ENCODE measurements at places on chromosomes 12 and 14.
A peak's percentile ranks its signal among the peaks of the same experiment; 100 is the strongest.

DNA sequence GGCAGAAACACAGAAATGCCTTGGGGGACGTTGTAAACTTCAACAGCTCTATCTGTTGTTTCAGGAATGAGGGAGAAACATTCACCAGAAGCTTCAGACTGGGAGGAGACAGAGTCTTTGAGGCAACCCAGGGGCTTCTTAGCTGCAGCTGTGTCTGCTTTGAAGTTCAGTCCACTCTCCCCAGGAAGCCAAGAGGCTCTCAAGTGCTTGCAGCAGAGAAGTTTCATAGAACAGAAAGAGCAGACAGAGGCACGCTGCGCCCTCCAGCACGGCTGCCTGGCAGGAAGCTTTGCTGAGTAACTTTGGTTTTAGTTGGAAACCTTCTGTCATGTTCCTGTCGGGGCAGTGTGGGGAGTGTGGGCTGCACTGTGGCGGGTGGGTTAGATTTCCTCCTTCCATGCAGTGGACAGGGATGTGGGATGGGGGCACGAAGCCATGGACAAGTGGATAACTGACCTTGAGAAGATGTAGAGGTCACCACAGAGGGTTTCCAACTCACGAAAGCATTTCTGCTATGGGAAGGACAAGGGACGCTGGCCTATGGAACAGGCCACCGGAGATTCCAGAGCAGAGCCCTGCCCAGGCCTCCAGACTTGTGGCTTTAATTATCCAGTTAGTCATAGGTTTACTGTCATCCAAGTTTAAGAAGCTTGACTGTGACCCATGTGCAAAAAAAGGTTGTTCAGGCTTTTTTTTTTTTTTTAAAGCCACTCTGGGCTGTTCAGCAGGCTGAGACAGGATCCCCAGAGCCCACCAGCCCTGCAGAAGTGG is 107.7 kb downstream of the ARF6 start:
- DNase-seq, result peak; percentile 89

- no peak for DNase-seq
Measured at GRCh38 chr14:101738703-101739320, 22.7 kb upstream of the PPP2R5C start.

DNA sequence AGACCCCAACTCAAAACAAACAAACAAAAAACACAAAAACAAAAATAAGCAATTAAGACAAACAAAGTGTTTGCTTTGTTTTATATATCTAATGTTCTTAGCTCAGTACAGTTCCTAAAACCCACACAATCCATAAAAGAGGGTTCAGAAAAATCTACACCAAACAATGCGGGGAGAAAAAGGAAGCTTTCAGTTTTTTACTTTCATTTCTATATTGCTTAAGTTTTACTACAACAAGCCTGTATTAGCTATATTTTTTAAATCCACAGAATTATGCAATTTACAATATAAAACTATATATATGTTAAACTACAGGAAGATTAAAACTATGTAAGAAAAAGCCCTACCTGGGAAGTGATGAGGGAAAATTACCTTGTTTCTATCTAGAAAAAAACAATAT is 41.4 kb downstream of the CLIP1 start:
- no peak for DNase-seq

DNA sequence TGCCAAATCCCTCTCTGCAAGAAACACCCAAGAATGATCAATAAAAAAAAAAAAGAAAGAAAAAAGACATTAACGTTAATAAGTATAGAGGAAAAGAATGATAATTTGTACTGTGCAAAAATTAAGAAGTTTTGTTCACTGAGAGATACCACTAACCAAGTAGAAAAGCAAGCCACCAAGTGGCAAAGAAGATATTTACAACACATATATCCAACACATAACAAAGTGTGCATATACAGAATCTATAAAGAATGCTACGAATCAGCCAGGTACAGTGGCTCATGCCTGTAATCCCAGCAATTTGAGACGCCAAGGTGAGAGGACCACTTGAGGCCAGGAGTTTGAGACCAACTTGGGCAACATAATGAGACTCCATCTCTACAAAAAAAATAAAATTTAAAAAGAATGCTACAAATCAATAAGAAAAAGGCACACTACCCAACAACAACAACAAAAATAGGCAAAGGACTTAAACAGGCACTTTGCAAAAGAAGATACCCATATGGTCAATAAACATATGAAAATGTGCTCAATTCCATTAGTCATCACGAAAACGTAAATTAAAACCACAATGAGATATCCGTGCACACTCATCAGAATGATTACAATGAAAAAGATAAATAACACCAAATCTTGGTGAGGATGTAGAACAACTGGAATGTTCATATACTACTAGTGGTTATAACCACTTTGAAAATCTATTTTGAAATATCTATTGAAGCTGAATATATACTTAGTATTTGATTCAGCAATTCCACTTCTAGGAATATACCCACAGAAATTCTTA is 19.8 kb downstream of the GALNT4 start:
- DNase-seq, result no peak

DNA sequence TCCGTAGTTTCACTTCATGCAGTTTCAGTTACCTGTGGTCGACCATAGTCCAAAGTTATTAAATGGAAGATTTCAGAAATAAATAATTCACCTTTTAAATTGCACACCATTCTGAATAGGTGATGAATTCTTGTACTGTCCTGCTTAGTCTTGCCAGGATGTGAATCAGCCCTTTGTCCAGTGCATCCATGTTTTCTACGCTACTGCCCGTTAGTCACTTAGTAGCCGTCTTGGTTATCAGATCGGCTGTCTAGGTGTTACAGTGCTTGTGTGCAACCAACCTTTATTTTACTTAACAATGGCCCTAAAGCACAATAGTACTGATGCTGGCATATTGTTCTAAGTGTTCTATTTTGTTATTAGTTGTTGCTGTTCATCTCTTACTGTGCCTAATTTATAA is 146.7 kb downstream of the ACSS3 start:
- peak; percentile 5 for DNase-seq

GRCh38 chr12:123465084-123465483 is 7.1 kb downstream of the SNRNP35 start:
- no peak for DNase-seq

- DNase-seq, result no peak
Measured at GRCh38 chr12:66379616-66380015, 77.3 kb downstream of the HELB start.

GRCh38 chr12:24948420-24948756 is 513 bp downstream of the BCAT1 start:
- DNase-seq, result peak; percentile 52

DNA sequence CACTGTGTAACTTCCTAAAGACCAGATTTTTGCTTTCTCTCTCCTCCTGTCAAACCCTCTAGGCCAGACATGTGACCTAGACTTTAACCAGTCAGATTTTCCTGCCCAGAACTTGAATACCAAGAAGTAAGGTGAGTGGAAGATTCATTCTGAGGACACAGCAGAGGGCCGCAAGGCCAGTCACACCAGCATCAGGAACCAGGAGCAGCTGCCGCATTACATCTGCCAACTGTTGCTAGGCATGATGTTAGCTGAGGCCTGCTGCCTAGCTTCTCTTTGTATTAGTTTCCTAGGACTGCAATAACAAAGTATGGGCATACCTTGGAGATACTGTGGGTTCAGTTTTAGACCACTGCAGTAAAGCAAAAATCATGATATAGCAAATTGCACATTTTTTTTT is 101.9 kb upstream of the BMP4 start:
- no peak for DNase-seq

DNA sequence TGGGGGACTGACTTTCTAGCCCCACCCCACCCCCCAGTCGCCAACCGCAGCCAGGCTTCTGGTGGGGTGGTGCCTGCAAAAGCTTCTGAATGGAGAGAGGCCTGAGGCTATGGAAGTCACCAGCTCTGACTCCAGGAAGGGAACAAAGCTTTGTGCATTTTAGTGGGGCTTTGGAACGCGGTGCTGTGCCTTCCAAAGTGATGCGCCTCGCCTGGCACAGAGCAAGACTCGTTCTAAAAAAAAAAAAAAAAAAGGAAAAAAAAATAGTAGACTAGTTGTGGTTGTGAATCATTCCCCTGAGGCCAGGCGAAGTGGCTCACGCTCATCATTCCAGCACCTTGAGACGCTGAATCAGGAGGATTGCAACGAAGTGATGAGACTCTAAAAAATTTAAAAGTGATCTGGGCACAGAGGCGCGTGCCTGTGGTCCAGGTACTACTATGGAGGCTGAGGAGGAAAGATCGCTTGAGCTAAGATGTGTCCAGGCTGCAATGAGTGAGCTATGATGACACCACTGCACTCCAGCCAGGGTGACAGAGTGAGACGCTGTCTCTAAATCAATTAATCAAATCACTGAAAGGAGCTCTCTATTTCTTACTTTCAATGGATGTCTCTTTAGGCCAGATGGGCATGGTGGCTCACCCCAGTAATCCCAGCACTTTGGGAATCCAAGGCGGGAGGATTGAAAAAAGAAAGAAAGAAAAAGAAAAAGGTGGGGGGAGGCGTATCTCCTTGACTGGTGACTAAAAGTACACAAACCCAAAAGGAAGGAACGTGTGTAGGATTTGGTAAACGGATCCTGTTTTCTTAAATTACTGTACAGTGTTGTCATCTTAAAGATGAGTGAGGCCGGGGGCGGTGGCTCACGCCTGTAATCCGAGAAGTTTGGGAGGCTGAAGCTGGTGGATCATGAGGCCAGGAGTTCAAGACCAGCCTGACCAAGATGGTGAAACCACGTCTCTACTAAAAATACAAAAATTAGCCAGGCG is 259.6 kb upstream of the ALG10B start:
- DNase-seq, result peak; percentile 84

DNA sequence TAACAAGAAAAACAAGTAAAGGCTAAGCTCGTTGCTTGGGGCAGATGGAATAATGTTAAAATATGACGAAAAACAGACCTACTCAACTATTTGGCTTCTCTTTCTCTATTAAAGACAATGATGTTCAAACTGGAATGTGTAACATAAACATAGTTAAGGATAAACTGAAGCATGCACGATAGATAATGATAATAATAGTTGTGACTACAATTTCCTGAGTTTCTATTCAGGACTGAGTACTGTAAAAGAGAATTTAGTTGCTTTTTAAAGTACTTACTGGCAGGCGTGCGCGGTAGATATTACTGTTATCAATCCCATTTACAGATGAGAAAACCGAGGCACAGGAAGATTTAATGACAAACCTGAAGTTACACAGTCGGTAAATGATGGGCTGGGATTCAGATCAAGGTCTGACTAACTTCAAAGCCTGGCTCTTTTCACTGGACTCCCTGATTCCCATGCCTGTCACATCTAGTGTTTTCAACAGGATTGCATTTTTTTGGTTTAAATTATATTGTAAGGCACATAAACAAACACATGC is 103.0 kb downstream of the CRADD start:
- DNase-seq, result no peak

DNA sequence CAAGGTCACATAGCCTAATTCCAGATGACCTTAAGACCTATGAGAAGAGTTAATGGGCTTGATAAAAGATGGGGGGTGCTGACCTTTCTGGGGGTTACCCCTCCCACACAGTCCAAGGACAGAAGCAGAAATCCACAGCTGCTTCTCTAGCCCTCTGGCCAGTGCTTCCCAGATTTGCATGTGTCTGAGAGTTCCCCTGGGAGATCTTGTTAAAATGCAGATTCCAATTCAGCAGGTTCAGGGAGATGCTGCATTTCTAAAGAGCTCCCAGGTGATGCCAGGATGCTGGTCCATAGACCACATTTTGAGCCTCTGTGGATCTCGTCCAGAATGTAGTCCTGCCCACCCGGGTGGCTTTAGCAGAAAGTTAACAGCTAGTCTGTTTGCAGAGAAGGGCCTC is 82.1 kb downstream of the WSCD2 start:
- DNase-seq, result no peak

- DNase-seq, result no peak
Measured at GRCh38 chr12:29547864-29548263, 50.4 kb upstream of the OVCH1 start.

DNA sequence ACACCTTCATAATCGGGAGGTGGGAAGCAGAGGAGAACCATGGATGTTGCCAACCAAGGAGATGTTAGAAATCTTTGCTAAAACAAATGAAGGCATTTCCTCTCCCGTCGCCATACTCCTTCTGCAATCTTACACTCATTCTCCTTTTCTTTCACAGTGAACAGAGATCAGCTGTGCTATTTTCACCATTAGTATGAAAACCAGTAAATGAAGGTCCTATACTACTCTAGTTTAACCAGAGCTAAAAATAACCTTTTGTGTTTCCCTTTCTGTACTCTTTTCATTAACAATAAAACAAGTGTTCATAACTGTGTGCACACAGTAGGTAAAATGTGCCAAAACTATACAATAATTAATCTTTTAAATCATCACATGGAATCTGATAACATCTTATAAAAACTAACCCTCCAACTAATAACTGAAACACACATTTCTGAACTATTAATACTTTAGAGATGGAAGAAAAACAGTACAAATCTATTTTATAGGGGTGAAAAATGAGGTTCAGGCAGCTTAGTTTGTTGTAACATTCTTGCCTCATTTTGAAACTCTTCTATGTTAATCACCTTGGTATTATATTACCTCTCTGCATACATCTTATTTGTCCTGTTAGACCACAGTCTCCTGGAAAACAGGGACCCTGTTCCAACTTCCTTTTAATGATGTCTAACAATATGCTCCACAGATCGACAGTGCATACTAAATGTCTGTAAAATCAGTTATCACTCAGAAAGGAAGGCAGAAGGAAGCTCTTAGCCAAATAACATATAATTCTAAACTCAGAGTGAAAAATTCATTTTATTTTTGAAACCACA is 69.5 kb downstream of the SPPL3 start:
- no peak for DNase-seq

- no peak for DNase-seq
Measured at GRCh38 chr14:85038526-85039352, 491.2 kb upstream of the FLRT2 start.

- no peak for DNase-seq
Measured at GRCh38 chr12:90199006-90199405, 490.4 kb upstream of the ATP2B1 start.

DNA sequence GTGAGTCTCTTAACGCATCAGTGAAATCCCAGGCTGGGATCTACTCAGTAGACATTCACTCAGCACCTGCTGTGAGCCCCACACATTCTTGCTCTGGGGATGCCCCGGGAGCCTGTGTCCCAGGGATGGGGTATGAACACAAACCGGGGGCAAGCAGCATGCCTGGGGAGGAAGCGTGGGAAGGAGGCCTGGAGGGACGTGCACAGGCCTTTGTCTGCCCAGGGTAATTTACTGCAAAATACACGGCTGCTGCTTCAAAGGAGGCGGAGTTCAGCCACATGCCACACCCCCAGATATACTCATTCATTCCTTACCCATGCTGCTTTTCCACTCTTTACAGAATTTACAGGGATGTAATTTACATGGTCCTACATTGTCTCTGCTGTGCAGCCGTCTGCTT is 187.8 kb downstream of the ADGRD1 start:
- DNase-seq, result no peak

DNA sequence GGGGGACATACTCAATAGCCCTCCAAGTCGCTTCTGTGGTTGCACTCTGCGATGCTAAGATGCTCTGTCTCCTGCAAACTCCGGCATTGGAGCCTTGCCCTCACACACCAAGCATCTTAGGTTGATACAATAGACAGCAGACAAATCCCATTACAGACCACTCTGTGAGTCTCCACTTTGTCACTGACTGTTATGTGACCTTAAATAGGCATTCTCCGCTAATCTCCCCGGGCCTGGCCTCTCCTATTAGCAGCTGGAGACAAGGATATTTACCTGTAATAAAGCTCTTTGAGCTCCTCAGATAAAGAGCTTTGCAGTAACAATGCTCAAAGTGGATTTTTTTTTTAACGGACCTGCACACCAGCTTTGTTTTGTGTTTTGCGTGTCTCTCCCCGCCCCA is 479.7 kb upstream of the TBX3 start:
- DNase-seq, result no peak

All from Daoy (cell line).